Stimulated activated CD8-positive, alpha-beta memory T cell treated with anti-CD3 and anti-CD28 coated beads, Interleukin-7, amount 100 ng/mL, for 4 hours (primary cell): ENCODE measurements at places on chromosomes 12 and 14.

GRCh38 chr14:42070031-42070430, 463.4 kb downstream of the LRFN5 start:
- DNase-seq, result no peak

DNA sequence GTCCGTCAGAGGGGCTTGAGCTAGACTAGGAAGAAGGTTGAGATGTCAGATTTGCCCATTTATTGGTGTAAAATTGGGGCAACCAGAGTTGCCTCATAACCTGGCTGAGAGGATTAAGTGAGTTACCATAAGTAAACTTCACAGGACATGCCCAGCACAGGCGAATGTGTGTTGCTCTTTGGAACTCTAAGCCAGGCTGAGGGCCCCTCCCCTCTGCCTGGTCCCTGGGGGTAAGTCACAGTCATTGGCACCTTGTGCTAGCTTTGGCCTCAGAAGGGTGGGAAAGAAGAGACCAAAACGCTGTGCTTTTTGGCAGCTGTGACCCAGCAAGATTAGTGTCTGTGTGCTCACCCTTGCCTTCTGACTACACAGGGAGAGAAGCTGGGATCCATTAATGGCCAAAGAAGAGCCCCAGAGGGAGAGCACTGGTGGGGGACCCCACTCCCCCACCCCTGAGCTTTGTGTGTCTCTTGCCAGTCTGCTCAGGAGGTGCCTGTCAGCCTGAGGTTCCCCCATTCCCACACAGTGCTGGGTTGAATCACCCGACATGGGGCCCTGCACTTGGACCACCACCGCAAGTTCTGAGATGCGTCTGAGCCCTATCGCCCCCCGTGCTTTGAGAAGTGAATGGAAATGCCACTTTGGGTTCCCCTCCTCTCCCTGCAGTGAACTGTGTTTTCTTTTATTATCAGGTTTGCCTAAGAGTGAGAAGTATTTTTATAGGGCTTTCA, 74.1 kb downstream of the CACNA1C start:
- DNase-seq, result no peak

DNA sequence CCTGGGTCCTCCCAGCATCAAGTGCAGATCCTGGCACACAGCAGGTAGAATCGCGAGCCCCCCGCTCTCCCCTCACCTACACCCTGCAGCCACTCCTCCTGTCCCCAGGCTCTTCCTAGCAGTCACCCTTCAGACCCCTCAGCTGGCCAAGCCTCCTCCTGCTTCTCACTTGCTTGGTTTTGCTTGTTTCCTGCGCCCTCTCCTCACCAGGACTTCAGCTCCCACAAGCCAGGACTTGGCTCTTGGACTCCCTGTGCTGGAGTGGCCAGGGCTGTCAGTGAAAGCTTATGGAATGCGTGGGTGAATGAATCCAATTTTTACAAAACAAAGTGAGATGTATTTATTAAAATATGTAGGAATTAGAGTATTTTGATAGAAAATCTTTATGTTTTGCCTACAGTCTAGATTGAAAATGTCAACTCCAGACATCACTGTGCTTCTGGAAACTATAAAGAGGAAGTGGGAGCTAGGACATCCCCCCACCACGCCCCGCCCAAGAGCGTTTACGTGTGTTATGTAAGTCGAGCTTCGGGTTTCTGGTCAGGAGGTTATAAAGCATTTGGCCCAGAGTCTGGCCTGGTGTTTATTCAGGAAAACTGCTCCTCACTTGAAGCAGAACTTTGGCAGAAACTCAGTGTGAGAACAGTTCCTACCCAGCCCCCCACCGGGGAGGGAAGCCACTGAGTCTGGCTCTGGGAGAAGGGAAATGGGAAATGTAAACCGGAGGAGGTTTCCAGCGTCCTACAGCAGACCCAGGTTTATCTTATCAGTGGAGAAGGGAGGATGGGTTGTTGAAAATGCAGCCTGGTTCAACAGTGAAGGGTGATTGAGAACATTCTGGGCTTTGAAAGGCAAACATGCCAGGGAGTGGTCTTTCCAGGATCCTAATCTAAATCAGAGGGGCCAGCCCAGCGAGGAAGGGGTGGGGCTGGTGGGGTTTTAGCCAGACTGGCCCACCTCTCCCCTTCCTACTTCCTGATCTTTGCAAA, 8.8 kb downstream of the ALDH2 start:
- no peak for DNase-seq

DNA sequence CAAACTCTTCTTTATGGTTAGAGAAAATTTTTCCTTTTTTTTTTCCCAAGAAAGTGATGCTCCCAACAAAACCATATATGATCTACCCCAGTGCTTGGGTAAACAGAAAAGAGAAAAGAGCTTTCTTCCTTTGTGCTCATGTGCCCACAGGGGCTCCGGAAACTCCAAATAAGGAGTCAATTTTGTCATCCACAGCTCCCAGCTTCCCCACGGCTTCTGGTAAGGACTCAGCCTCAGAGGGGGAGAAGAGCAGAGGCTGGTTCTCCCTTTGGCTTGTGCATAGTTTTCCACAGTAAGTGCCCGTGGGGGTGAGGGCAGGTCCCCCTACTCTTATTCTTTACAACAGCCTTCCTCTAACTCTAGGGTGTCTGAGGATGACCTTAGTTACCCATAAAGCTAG, 13.3 kb upstream of the RGS6 start:
- no peak for DNase-seq

- DNase-seq, result no peak
Observed at GRCh38 chr14:67620217-67620785, 581 bp downstream of the ARG2 start.

DNA sequence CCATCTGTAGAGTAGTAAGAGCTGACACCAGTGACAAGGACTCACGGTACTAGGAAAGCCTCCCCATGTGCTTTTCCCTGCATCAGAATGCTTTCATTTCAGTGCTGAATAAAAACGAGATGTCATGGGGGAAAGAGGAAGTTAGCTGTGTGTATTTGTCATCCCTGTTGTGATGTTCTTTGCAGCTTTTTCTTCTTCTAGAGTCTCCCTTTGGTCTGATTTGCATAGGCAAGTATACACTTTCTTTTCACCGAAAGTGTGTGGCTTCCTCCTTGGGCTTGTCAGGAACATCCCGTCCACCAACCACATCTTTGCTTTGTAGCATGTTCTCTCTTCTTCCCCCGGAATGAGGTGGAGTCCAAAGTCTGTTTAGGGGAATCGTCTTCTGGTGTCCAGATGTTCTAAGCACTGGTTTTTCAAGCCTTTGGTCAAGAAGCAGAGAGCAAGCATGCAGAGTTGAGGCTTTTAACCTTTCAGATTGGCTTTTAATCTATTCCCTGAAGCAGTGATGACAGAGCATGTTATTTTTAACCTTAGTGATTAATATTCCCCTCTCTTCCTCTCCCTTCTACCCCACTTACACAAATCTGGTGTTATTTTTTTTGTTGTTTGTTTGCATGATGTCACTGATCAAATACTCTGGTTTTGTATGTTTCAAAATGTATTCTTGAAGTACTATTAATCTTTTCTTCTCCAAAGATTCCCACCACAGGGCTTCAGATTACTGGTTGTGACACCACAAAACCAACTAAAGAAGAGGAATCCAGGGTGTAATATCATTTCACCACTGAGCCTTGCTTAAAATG, 163.4 kb downstream of the SAMD4A start:
- DNase-seq, result no peak

DNA sequence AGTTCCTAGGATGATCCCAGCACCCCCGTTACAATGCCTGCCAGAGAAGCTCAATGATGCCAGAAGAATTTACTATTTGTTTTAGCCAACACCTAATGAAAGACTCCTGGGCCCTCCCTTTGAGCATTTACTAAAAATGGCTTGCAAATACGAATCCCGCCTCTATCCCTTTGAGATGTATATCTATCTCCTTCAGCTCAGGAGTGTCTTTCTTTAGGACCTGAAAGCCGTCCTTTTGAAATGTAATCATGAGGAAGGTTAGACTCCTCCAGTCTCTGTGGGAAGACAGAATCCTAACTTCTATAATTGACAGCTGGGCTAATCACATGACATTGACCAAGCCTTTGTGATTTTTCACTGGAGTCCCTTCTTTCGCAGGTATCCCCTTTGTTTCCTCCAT, 19.2 kb upstream of the DYNC1H1 start:
- no peak for DNase-seq

GRCh38 chr14:75736845-75737485, 75.9 kb downstream of the TTLL5 start:
- DNase-seq, result no peak

GRCh38 chr12:27840229-27840999, 60.4 kb upstream of the MANSC4 start:
- no peak for DNase-seq

DNA sequence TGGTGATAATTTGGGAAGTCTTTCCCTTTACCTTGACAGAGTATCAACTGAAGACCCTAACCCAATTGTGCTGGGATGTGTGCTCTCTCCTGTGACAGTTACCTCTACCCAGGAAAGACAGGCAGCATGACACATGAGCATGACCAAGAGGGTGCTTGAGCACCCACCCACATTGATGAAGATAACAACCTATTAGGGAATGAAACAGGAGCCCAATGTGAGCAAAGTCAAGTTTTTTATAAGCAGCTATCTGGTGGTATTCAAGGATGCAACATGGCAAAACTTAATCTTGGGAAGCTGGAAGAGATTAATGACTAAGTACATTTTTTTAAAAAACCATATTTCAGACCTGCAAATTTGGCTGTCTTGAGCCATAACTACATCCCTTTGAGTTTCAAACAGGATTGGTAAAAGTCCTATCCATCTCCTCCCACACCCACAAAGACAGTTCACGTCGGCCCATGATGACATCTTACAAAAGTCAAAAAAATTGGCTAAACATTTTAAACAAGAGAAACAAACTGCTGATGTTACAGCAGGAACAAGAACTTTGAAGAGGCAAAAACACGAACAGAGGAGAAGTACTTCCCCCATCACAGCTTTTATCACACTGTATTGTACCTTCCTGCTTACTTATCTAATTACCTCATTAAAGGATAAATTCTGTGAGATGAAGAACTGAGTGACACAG, 60.3 kb downstream of the MED13L start:
- DNase-seq, result no peak

- DNase-seq, result no peak
Observed at GRCh38 chr14:64919618-64920017, 5.4 kb downstream of the CHURC1 start.

- DNase-seq, result no peak
Observed at GRCh38 chr12:54393207-54393609, 8.7 kb upstream of the ZNF385A start.

DNA sequence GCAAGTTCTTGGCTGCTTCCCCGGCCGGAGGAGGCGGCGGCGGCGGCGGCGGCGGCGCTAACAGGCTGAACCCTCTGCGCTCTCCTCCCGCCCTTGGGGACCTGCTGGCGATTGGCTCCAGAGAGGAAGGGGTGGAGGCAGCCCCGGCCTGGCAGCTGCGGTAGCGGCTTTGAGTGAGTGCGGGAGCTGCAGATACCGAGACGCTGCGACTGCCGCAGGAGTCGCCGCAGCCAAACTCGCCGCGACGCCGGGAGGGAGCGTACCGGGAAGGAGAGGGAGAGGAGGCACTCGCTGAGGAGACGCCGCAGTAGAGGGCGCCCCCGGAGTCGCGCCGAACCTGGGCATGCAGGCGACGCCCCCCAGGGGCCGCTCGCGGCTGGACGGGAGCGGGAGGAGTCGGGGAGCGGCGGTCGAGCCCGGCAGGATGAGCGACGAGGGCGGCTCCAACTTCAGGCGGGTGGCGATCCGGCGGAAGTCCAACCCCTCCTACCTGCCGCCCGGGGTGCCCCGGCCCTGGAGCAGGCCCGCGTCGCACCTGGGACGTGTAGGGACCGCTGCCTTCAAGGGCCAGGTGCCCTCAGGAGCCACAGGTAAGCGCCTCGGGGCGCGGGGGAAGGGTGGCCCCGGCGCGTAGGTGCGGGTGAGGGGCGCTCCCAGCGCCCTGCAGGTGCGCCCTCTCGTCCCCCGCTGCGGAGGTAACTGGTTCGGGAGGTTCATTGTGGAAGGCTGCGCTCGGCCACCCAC, at the start of gene FGD4:
Gene FGD4, plus strand, starts transcription at position 189 of the 744 bp plus-strand sequence.
- no peak for DNase-seq

- peak; percentile 39 for DNase-seq
Observed at GRCh38 chr12:53267306-53267998, 647 bp upstream of the ESPL1 start.
